ENCODE measurements at places on chromosomes 12 and 14. TPM values are rescaled to one million over a fixed set of nuclear protein-coding genes. Genes with fewer than 3 reads are reported as not detected.

The PMEL gene
- 1.3 TPM for total RNA-seq

The RDH16 gene
- total RNA-seq, result under 0.01 TPM

The CMTM5 gene
- total RNA-seq, result not detected

The CLEC1B gene
- not detected for total RNA-seq

The RPGRIP1 gene
- total RNA-seq, result not detected

The RAB5B gene
- total RNA-seq, result 83.0 TPM

The P2RX2 gene
- total RNA-seq, result not detected

The SLC17A8 gene
- not detected for total RNA-seq

The SCN8A gene
- 2.5 TPM for total RNA-seq
